NCI-H1417 treated with DMSO at 0.1 percent for 48 hours (cell line): ENCODE measurements at places on chromosomes 3 and 15.

GRCh38 chr15:100120111-100120510 lies 221.7 kb downstream of the ADAMTS17 start:
- no peak for DNase-seq

GRCh38 chr3:71680603-71681002 lies 44.6 kb downstream of the EIF4E3 start:
- no peak for DNase-seq

- no peak for DNase-seq
Measured at GRCh38 chr3:31880020-31880419, 101.0 kb downstream of the OSBPL10 start.

DNA sequence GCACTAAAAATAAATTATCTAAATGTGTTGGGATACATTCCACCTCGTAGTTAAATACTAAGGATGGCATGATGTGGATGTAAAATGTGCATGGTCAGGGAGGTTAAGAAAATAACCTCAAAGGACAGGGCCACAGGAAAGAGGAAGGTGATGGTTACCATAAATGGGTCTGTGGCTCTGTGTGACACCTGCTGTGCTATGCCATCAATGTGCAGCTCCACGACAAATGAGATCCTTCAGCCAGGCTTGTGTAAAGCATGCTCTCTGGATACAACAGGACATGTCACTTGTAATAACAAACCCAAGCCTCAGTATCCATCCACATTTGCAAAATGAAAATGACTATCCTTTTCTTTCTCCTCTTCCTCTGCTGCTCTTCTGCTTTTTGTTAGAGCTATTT lies 456.7 kb upstream of the RASGRP1 start:
- no peak for DNase-seq

- no peak for DNase-seq
Measured at GRCh38 chr3:30458376-30459171, 147.8 kb upstream of the TGFBR2 start.

GRCh38 chr3:122898298-122898697 lies 103.4 kb downstream of the SLC49A4 start:
- DNase-seq, result no peak

DNA sequence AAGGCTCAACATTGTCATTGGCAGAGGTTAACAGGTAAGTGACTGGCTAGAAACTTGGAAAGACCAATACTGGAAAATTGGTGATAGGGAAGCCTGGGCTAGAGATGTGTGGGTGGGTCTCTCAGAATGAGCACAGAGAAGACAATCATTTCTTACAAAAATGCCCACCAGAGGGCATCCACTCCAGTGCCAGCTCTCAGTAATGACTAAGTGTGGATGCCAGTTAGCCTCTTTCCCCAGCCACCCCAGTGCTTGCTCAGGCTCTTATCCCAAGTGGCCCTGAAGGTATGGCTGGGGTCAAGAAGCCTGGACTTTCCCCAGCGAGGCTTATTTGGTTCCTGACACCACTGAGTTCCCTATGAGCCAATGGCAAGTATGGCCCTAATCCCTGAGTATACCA lies 115.9 kb upstream of the ST8SIA2 start:
- DNase-seq, result no peak

GRCh38 chr15:66210684-66211083 lies 42.9 kb downstream of the MEGF11 start:
- no peak for DNase-seq
